ENCODE measurements at places on chromosomes 7 and 10.

- no peak for DNase-seq
Measured at GRCh38 chr10:78843495-78843894, 225.3 kb upstream of the ZMIZ1 start.

DNA sequence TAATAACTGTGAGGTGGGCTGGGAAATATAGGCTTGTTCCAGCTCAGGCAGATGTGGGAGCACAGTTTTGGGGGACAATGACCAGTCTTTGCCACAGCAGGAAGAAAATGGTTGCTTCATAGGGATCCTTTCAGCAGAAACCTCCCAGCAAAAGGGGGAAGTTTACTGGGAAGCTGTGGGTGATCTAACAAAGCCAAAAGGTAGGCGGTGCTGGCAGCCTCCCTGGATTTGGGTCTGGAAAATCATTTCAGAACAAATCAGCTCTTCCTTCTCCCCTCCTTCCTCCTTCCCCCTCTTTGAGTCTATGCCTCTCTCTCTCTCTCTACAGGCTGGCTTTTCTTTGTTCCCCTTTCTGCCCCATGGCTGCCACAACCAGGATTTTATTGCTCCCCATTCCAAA, 16.2 kb downstream of the RPS24 start:
- no peak for DNase-seq

GRCh38 chr7:151101621-151102396, 15.5 kb downstream of the AGAP3 start:
- no peak for DNase-seq

GRCh38 chr7:27686315-27686714, 23.6 kb upstream of the HIBADH start:
- DNase-seq: no peak

DNA sequence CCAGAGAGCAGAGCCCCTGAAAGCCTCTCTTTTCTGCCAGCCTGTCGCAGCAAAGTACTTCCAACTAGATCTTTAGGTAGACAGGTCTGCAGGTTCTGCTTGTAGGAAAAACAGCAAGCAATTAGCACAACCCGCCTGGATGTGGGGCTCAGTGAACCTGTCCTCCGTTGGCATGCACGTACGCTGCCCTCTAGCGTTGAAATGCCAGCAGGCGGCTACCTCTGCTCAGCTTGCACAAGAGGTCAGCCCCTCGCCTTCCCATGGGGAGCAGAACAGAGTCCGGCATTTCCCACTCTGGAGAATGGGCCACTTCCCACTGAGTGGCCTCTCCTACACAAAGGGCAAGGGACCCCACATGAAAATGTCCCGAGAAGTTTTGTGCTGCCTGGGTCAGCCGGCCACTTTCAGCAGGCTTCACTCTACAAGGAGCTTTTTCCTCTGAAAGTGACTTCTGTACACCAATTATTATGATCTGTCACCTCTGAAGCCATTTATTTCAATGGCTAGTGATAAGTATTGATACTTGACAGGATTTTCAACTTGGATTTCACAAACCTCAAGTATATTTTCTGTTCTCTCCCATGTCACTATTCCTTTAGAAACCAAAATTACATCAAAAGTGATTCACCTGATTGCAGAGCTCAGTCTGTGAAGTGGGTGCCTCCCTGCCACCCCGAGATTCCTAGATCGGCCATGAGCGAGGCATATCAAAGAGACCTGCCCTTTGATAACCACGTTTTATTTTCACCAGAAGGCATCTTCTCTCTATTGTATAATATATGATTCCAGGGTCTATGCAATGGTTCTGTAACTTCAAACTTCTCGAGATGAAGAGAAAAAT, 56.7 kb downstream of the JCAD start:
- DNase-seq: no peak

- no peak for DNase-seq
Measured at GRCh38 chr10:78924319-78925003, 144.3 kb upstream of the ZMIZ1 start.

GRCh38 chr7:16463949-16464715, 1.4 kb downstream of the SOSTDC1 start:
- no peak for DNase-seq

DNA sequence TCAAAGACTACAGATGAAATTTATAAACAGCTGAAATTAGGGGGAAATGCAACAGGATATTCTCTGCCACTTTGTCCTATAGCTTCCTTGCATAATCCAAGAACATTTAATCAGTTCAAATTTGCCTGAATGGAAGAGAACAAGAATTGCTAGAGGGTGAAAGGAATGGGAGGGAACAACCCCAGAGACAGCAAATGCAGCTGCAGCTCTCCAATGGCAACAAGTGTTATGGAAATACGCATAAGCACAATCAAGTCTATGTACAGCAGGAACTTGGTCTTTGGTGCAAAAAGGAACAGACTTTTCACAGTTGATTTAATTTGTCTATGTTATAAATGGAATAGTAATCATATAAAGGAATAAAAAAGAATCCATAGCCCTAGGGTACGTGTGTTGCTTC, 269.0 kb upstream of the ETV1 start:
- DNase-seq: no peak

GRCh38 chr10:63901881-63902280, 380.7 kb downstream of the REEP3 start:
- no peak for DNase-seq

GRCh38 chr7:80127412-80128160, 7.0 kb upstream of the GNAI1 start:
- DNase-seq: no peak

GRCh38 chr7:27203365-27203953, 3.6 kb upstream of the HOXA13 start:
- DNase-seq: no peak

GRCh38 chr7:2698581-2699288, 10.7 kb downstream of the AMZ1 start:
- no peak for DNase-seq

- no peak for DNase-seq
Measured at GRCh38 chr10:96074776-96075175, 31.4 kb downstream of the CCNJ start.

DNA sequence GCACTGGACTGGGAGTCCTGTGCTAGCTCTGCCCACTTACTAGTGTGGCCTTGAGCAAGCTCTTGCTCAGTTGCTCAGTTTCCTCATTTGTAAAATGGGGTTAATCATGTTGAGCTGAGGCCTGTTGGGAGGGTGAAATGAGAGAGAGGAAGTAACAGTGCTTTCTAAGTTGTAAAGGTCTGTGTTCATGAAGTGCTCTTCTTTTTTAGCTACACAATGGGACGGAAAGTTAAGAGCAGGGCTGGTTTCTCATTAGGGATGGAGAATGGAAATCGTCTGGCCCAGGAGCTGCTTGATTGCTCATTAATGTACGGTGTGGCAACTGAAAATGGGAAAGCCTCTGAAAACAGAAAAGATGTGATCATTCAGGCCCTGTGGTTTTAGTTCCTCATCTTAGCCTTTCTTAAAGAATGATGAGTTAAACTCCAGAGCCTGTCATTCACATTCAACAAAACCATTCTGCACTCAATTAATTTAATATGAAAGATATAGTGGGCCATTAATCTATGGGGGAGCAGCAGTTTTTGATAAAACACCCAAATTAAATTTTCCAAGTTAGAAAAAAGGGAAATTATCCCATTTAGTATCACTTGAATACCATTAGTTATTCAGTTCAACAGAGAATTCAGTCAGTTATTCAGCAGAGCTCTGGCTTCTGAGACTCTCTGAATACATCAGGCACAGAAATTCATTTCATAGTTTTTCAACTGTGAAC, 60.5 kb downstream of the SH2D4B start:
- no peak for DNase-seq

DNA sequence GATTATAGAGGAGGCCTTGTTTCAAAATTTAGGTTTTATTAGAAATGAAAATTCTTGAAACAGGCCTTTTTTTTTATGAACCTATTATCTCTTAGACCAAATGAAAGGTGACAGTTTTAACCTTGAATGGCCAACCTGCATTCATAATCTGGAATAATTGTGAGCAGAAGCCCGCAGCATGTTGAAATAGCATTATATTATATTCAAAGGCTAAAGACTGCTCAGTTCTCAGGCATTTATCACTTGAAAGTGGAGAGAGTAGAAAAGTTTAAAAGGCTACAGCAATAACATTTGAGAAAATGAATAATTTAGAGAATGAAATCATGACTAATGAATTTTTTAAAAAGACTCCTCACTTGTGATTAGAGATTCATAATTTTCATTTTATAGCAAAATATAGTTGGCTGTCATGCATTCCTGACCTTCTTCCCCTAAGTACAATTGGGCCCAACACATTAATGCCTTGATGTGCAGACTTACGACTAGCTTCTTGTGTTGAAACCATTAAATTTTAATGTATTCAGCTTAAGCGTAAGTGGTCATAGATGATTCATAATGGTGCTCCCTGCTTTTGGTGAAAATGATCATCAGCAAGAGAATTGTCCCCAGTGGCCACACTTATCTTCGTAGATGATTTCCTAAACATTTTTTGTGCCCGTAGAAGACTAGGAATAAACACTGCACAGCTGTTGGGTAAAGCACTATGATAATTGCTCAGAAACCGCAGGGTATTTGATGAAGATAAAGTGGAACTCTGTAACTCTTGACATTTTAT, 346.6 kb upstream of the BMPER start:
- DNase-seq: no peak

All from brain pericyte (primary cell).